ENCODE measurements at places on chromosomes 5 and 9.

GRCh38 chr5:133935667-133935940 is 32.8 kb downstream of the C5orf15 start:
- DNase-seq, result no peak

- DNase-seq, result no peak
Measured at GRCh38 chr9:86846656-86847055, 100.7 kb downstream of the GAS1 start.

DNA sequence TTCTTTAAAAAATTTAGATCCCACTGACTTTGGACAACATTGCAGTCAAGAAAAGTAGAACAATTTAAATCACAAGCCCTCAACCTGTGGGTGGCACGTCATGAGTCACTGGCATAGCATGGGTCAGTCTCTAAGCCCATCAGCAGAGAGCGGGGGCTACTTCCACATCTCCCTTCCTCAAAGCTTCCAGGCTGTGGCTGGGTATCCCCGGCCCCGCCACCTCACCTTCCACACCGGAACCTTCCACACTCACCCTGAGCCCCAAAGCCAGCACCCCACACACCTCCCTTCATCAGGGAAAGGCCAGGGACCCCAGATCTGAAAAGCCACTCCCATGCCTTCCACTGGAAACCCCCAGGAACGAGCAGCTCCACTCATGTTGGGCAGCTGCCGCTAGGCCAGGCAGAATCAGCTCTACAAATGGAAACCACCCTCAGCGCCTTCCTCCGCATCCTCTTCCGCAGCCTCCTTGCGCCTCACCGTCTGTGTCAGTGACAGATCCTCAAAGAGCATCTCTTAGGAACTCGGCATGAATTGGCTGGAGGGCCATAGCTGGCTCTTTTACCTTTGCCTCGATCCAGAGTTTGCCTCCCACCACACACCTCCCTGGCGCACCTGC is 156.5 kb downstream of the ERCC6L2 start:
- DNase-seq, result no peak

- no peak for DNase-seq
Measured at GRCh38 chr9:3200331-3200774, 325.4 kb downstream of the RFX3 start.

DNA sequence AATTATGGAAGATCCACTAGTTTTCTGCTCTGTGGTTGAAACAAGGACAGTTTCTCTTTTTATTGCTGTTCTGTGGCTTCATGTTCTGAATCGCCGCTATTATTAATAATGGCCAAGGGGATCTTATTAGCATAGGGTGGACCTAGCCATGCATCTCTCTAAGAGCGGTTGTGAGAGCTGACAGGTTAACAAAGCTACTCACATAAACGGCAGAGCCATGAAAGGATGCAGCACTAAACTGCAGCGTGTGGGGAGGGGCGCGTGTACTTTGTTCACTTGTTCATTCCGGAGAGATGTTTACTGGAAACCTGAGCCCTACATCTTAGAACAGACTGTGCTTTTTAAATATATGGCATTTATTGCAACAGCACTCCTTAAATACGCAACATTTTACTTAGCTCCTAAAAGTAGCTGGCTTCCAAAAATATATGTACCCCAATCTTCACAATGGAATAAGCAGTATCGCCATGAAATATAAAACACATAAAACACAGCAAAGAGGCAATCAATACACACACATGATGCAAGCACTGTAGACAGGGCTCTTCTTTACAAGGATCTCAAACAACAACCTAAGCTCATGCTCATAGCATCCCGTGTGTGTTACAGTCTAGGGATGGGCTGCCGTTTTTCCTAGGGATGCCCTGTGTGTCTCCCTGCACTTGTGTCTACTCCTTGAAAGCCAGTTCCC is 424.6 kb downstream of the MED10 start:
- no peak for DNase-seq

DNA sequence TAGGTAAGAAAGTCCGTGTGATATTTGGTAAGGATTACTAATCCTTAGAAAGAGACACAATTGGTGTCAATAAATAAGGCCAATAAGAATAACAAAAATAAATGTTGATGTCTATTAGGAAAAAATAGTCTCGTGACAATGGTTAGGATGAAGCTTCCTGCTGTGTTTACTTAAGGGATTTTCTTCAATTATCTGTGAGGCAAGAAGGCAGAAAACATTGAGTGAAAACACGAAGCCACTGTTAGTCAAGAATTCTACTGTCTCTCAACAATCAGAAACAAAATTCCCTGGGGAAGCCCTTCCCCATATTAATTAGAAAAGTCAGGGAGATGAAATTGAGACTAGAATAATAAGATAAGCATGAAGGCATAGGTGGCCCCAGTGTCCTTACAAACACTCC is 149.0 kb downstream of the SYK start:
- no peak for DNase-seq

DNA sequence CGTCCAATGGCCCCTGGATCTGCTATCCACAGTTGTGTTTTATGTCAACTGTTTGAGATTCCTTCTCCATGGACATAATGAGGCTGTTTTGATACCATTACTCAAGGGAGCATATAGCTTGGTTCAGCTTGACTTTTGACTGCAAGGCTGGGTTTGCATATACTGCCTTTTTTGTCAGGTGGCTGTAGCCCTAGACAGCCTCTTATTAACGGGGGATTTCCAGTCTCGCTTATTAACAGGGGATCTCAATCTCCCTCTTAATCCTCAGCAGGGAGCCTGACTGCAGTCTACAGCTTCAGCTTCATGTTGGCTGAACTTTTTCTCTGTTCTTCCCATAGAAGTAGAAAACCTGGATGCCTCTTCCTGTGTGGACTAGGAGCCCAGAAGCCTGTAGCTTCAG is 73.7 kb upstream of the TNC start:
- no peak for DNase-seq

GRCh38 chr9:9499546-9499945 is 1113.3 kb downstream of the PTPRD start:
- no peak for DNase-seq

GRCh38 chr9:4339836-4340560 is 40.1 kb upstream of the GLIS3 start:
- no peak for DNase-seq

DNA sequence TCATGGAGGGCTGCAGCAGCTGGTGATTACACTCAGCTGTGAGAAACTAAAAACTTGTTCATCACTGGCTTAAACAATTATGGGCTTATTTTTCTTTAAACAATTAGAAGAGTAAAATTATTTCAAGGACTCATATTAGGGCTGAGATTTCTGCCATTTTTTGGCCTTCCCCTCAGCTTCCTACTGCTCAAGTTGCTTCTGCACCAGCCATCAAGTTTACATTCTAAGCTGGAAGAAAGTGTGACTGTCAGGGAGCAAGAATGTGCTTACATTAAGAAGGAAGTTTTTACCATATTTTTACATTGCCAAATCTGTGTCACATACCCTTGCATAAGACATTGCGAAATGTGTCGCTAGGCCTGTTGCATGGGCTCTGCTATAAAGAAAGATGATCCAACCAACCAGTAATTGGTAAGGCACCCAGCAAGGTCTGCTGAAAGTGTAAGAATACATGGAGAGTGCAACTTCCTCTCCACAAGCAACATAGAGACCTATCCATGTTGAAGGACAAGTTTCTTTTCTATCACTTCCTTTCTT is 260.3 kb upstream of the CDH10 start:
- DNase-seq, result no peak

DNA sequence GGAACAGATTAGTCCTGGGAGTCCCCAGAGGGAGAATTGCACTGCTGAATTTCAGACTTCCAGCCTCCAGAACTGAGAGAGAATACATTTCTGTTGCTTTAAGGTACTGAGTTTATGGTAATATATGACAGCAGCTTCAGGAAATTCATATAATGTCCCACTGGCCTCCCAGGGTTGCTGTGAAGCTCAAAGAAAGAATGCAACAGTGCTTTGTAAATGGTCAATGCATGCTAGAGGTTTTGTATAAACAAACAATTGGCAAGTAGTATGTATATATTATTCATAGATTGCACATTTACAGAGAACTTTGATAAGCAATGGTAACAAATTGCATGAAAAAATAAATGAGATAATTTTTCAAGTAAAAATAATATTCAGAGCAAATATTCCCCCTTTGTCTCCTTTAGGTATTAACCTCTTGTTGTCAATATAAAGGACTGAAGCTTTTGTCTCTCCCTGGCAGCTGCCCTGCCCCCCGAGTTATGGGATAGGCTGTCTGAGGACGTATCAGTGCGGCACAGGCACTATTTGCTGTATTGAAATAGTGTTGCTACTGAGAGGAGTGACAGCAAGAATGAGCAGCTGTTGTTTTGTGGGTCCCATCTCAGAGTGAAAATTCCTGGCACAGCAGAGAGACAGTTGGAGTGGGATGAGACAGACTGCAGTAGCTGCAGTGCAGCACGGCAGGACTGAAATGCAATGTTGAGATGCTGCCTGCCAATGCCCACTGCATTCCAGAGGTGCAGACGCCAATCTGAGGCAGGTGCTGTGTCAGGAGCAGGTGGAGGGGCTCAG is 194.2 kb upstream of the GLRA1 start:
- no peak for DNase-seq

- DNase-seq, result no peak
Measured at GRCh38 chr5:112686675-112687074, 51.0 kb upstream of the APC start.

GRCh38 chr5:21681911-21682310 is 1171.2 kb downstream of the CDH12 start:
- no peak for DNase-seq
